Stimulated activated CD8-positive, alpha-beta memory T cell treated with anti-CD3 and anti-CD28 coated beads, Interleukin-2, amount 100 ng/mL, for 48 hours (primary cell): ENCODE measurements at places on chromosomes 3 and 15.

DNA sequence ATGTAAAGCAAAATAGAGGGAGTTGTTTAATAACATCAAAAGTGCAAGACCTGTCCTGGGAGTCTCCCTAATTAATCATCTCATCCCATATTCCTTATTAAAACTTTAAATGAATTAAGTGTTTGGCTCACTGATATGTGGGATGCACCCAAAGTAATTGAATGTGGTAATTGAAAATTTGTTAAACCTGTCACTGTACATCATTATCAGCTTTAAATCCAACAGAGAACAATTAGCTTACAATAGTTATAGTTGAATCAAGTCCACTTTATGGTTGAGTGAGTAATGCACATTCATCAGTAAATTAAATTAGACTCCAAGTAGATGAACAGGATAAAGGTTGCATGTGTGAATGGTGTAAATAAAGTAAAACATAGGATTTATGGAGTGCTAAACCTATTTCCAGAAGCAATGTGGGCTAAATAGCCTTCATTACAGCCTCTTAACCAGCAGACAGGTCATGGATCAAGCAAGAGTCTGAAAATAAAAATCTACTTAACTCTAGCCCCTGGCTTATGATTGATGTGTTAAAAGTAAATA is 608.2 kb upstream of the CCDC54 start:
- no peak for DNase-seq

GRCh38 chr3:33217866-33218445 is 654 bp downstream of the SUSD5 start:
- no peak for DNase-seq

GRCh38 chr3:171160325-171160724 is 133.8 kb upstream of the SLC2A2 start:
- no peak for DNase-seq

GRCh38 chr3:127662001-127662469 is 10.7 kb upstream of the ABTB1 start:
- DNase-seq, result no peak

- no peak for DNase-seq
Measured at GRCh38 chr15:42267286-42267685, 5.7 kb upstream of the GANC start.

DNA sequence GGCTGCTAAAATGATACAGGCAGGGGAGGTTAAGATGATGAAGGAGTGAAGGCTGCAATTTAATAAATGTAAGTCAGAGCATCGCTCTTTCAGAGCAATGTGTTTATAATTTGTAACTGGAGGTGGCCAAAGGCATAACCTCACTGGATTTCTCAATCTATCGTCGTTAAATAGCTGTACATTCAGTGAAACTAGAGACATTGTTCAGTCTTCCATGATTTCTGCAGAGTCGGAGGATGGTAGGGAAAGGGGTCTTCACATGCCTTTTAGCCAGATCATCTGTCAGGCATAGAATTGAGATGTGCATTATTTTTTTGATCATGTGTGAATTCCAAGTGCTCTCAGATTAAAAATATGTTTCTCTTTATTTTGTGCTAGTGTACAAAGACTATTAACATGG is 315.4 kb downstream of the OXSM start:
- DNase-seq, result no peak

DNA sequence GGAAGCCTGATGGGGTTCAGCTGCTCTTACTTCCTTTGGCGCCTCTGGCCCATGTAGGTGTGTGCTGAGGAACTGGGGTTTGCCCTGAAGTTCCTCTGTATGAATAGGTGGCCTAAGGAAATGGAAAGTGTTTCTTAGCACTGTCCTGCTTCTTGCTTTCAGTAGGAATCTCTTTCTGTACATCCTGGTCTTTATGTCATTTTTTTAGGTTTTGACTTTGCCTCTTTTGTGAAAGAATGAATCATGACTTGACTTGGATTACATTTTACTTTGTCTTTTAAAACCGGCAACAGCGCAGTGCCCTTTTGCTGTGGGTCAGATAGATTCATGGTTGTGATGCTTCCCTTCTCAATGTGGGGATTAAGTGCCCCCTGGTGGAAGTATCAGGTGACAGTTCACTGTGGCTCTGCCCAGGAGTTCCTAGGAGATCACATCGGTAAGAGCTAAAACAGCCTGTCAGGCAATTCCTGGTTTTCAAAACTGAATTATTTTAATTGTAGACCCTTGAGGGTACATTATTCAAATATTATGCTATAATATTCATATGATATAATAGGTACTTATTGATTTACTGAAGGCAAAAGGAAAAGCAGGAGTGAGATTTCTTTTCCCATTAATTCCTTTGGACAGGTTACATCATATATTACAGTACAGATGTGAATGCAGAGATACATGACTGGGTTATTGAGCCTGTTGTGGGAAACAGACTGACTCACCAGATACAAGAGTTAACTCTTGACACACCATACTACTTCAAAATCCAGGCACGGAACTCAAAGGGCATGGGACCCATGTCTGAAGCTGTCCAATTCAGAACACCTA is 95.4 kb downstream of the HCN4 start:
- no peak for DNase-seq

GRCh38 chr15:69092159-69092558 is 68.3 kb upstream of the GLCE start:
- no peak for DNase-seq

- DNase-seq, result no peak
Measured at GRCh38 chr3:184227481-184227935, 1.9 kb upstream of the VWA5B2 start.

GRCh38 chr3:20104167-20104661 is 64.0 kb downstream of the KAT2B start:
- peak; percentile 39 for DNase-seq

DNA sequence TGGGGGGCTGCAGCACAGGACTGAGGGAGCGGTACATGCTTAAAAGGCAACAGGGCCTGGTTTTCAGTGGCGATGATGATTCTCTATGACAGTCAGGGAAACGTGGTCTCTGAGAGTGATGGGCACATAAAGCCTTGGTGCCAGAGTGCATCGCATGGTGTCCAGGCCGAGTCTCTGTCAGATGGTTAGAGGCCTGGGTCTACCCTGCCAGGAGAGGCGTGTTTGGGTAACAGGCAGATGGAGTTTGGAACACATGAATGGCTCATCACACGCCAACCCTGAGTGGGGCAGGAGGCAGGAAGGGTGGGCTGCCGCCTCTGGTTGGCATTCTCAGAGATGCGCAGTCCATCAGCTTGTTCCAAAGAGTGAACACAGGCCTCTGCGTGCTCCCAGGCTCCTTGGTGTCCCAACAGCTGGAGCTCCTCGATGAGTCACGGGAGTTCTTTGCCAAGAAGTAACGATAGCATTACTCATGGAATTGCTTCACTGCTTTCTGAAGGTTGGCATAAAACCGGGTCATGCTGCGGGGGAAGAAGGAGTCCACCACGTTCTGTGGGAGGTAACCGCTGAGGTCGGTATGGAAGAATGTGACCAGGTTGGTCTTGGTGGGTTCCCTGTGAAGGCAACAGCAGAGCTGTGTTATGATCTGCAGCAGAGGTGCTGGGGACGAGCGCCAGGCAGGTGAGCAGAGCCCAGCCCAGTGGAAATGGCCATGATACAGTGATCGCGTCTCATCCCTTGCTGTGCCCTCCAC is 11.0 kb downstream of the STARD5 start:
- DNase-seq, result no peak

DNA sequence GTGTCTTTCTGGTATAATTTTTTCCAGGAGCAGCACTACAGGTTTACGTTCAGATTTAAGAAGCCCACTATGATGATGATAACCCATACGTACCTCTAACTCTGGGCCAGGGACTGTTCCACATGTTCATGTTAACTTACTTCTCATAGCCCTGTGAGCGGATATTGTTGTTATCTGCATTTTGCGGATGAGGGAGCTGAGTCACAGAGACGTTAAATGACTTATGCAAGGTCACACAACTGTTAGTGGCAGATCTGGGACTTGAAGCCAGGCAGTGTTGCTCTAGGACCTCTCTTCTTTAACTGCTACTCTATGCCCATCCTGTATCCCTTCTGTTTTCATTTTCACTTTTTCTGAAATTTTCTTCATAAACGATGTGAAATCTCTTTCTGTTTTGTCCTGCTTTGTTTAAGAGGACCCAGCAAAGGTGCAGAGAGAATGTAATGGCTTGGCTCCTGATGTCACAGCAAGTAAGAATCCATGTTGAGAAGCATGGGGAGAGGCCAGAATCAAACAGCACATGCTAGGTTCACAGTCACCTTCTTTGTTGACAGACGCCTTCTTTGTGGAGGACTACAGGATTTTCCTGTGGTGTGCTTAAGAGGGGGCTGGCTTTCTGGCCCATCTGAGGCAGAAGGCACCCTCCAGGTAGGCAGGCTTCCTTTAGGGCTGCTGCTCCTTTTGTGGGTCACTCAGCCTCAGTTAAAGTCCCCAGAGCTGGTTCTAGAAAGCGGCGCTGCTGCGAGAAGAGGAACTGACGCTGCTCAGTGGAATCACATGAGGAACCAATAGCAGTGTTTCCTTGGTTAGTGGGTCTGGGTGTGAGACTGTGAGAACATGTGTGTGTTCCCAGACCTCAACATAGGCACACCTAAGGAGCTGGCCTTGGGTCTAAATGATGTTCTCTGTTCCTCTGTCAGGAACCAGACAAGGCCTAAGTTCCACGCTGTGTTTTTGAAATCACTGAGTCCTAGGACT is 121.6 kb downstream of the TMEM108 start:
- no peak for DNase-seq

GRCh38 chr15:68464448-68465090 is 32.6 kb upstream of the ITGA11 start:
- DNase-seq, result no peak

- DNase-seq, result no peak
Measured at GRCh38 chr15:101692801-101693598, 31.3 kb downstream of the TARS3 start.

- DNase-seq, result no peak
Measured at GRCh38 chr3:40872258-40872920, 326.9 kb upstream of the CTNNB1 start.

- no peak for DNase-seq
Measured at GRCh38 chr3:109362823-109363222, 25.5 kb upstream of the DPPA4 start.

DNA sequence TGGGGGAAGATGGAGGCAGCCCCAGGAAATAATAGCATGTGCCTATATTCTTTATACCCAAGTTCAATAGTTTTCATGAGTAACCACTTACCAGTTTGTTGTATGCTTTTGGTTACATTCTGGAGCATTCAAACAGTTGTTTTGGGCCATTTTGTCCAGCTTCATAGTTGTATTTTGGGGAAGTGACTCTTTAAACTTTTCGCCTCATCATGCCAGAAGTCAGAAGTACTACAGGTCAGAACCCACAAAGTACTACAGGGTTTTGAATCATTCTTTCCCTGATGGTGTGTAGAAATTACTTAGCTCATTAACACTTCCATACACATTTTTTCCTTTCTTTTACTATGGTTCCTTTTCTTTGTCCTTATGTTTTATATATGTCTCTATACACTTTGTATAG is 210.6 kb downstream of the ARPP21 start:
- DNase-seq, result no peak

DNA sequence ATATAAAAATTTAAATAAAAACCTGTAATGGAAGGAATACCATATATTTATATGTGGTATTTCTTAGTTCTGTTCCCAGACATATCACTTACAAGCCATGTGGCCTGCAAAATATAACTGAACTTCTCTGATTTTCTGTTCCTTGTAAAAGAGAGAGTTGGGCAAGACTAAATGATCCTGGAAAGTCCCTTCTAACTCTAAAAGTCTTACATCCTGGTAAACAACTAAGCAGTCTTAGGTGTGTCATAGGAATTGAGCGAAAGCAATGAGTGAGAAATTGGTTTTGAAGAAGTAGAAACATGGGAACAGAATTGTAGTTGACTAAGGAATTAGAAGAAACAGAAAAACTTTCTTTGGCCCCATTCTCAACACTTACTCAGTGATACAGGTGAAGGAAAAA is 25.3 kb upstream of the IL20RB start:
- no peak for DNase-seq

DNA sequence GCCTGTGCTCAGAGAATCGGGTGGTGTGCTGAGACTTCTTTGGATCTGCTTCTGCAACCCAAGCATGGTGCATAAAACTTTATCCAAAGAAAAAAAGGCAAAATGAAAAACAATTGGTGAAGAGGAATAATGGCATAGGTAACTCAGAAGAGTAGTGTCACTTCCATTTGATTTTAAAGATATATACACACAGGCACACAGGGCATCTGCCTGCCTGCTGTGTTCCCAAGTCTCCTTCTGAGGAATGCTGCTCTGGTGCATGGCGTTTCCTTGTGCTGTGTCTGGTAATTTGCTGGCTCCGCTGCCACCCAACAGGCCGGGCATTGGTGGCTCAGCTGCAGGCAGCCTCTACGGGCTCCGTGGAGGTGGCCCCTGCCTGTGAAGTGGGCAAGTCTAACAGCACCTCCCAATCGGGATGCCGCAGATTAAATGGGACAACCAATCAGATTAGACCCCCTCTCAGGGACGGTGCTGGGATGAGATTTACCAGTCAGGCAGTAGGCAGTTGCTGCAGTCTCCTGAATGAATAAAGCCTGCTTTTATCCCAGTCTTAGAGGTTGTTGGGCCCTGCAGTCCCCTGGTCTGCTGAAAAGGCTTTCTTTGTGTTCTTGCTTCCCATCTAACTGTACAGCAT is 253.7 kb upstream of the RASGRP1 start:
- DNase-seq, result no peak

DNA sequence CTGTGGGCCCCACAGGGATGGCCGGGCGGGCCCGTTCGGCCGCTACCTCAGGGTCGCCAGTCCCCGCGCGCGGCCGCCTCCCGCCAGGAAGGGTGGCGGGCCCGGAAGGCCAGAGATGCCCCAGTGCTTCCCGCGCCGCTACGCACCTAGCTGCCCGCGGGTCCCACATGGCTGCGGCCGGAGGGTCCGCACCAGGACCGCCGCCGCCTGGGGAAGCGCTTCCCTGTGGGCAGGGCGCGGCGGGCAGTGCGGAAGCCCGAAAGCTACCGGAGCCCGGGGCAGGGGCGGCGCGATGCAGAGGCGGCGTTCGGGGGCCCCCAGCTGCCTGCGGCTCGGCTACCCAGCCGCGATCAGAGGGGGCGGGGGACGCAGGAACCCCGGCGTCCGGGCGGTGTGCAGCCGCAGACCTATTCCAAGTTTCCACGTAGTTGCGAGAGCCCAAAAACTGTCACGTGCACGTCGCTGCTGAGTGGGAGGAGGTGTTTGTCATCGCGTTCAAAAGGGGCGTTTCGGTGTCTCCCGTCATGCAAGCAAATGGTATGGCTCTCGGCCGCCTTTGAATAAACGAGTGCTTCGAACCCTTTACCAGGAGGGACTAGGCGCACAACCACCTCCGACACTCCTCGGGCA is at the start of gene TRANK1:
TSS of gene TRANK1 (minus strand) at position 414 of the 630 bp plus-strand sequence. CDS start at position 169, 245 bp downstream.
- peak; percentile 66 for DNase-seq

- DNase-seq, result peak; percentile 1
Measured at GRCh38 chr3:76044601-76045600, 259.6 kb upstream of the ZNF717 start.

DNA sequence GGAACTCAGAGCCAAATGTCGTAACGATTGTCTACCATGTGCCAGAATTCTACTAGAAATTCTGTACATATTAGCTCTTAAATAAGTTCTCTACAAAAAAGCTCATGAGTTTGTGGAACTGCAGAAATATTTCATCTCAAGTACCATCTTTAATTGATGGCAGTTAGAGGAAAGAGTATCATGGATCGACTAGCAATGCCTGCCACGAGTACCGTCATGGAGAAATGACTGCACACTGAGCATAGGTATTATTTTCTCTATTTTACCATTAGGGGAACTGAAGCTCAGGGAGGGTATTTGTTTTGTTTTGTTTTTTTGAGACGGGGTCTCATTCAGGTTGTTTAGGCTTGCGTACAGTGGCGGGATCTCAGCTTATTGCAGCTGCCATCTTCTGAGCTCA is 2.8 kb downstream of the RPUSD3 start:
- DNase-seq, result no peak

- DNase-seq, result no peak
Measured at GRCh38 chr3:16803019-16803418, 81.7 kb upstream of the PLCL2 start.

GRCh38 chr3:111539351-111540331 is 2.4 kb upstream of the CD96 start:
- peak; percentile 47 for DNase-seq
